Stimulated activated naive CD8-positive, alpha-beta T cell treated with anti-CD3 and anti-CD28 coated beads, Interleukin-15, Interleukin-2, amounts not matched to agents 100 U/mL and 50 U/mL, for 24 hours (primary cell): ENCODE measurements at places on chromosomes 16 and 17.
A peak's percentile ranks its signal among the peaks of the same experiment; 100 is the strongest.

DNA sequence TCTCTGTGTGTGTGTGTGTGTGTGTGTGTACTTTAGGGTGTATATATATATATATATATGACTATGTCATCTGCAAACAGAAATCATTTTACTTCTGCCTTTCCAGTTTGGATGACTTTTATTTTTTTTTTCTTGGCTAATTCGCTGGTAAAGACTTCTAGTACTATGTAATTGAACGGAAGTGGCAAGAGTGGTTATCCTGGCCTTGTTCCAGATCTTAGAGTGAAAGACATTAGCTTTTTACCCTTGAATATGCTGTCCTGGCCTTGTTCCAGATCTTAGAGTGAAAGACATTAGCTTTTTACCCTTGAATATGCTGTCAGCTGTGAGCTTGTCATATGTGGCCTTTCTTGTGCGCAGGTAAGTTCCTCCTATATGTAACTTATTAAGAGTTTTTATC, 72.7 kb upstream of the MYOCD start:
- no peak for DNase-seq

DNA sequence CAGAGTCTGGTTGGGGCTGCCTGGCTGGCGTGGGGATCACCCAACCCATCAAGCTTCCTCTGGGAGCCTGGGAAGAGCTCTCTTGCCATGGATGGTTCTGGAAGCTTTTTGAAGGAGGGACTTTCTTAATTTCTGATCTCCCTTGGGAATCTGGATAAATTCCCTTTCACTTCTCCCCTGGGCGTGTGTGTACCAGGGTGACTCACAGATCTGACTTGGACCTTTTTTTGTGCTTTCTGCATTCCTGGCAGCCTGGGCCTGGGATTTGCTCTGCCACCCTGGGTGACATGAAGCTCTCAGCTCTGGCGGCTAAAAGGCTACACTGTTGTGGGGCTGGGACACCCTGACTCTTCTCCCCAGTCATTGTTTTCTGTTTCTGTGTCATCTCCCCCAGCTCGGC, 70.1 kb downstream of the ABCC1 start:
- no peak for DNase-seq

DNA sequence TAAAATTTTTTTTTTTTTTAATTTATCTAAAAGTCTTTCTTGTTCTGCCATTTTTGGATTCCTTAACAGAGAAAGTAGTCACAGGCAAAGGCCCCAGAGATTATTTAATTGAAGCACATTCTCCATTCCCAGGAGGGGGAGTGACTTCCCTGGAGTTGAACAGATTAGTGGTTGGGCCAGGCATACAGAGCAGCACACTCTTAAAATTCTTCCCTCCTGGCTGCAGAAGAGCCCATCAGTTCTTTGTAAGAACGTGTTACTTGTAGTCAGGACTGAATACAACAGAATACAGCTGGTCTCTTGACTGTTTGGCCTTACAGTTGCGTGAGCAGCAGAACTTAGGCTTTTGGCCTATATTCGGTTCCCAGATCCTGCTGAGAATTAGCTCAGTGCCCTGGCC, 1.8 kb downstream of the ALKBH5 start:
- no peak for DNase-seq

DNA sequence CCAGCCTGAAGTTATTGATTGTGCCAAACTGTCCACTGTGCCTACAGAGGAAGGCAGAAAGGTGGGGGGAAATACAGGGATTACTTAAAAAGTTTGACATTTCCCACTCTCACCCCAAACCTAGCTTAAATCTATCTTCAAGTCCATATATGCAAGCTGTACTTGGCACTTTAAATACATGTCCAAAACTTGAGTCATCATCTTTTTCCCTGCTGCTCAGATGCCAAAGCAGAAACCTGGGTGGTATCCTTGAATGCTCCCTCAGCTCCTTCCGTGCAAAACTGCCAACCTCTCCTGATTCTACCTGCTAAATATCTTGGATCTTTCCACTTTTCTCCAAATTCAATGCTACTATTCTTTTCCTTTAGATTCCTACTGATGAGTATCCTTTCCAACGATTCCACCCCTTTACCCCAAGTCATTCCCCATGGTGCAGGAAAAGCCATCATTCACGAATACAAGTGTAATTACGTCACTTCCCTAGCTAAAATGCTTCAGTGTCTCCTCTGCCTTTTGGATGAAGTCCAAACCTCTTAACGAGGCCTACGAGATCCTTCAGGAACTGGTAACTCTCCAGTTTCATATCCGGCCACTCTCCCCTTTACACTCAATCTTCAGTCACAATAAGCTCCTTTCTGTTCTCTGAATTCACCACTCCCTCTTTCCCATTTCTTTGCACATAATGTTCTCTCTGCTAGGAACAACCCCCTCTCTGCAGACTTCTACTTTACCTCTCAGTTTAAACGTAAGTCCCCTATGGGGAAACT, 9.3 kb downstream of the BECN1 start:
- no peak for DNase-seq

DNA sequence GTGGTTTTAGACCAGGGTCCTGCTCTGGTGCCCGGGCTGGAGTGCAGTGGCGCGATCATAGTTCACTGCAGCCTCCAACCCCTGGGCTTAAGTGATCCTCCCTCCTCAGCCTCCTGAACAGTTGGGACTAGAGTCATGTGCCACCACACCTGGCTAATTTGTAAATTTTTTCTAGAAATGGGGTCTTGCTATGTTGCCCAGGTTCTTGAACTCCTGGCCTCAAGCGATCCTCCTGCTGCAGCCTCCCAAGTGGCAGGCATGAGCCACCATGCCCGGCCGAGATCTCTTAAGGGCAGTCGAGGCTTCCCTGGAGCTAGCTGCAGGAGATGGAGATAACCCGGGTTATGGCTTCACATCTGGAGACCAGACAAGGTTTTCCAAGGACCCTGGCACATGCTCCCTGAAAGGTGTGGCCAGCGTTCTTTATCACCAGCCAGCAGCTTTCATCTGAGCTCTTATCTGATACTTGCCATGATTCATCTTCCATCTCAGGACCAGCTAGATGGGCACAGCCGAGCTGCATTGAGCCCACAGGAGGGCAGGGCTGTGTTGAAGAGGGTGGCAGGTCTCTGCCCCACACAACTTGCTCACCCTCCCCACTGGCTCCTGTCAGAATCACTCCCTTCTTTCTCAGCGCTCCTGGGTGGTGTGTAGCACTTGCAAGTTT, 28.6 kb downstream of the SCNN1B start:
- DNase-seq = no peak

GRCh38 chr17:48735062-48735351, 6.5 kb upstream of the HOXB13 start:
- no peak for DNase-seq

GRCh38 chr17:10125531-10126275, 72.7 kb downstream of the GAS7 start:
- DNase-seq = no peak

GRCh38 chr16:26963109-26963508, 103.6 kb upstream of the C16orf82 start:
- DNase-seq = peak; percentile 12
